Activated CD4-positive, alpha-beta T cell treated with anti-CD3 and anti-CD28 coated beads, Interleukin-2, amount 50 U/mL, for 1 hour (primary cell): ENCODE measurements at places on chromosomes 1 and 21.
A peak's percentile ranks its signal among the peaks of the same experiment; 100 is the strongest.

- DNase-seq = no peak
Observed at GRCh38 chr21:17793246-17794123, 25.7 kb downstream of the C21orf91 start.

DNA sequence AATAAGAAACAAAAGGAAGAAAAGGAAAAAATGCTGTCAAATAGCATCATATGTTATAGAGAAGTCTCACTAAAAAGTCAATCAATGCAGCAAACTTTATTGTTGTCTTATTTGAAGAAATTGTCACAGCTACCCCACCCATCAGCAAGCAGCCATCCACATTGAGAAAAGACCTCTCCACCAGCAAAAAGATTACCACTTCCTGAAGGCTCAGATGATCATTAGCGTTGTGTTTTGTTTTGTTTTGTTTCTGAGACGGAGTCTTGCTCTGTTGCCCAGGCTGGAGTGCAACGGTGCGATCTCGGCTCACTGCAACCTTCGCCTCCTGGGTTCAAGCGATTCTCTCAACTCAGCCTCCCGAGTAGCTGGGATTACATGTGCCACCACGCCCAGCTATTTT lies 29.0 kb downstream of the ATP2B4 start:
- DNase-seq = no peak

GRCh38 chr1:32112806-32113375 lies 5.0 kb downstream of the KPNA6 start:
- DNase-seq = no peak

GRCh38 chr1:237358555-237358954 lies 316.6 kb downstream of the RYR2 start:
- DNase-seq = no peak

GRCh38 chr1:199774433-199775089 lies 252.9 kb upstream of the NR5A2 start:
- no peak for DNase-seq

DNA sequence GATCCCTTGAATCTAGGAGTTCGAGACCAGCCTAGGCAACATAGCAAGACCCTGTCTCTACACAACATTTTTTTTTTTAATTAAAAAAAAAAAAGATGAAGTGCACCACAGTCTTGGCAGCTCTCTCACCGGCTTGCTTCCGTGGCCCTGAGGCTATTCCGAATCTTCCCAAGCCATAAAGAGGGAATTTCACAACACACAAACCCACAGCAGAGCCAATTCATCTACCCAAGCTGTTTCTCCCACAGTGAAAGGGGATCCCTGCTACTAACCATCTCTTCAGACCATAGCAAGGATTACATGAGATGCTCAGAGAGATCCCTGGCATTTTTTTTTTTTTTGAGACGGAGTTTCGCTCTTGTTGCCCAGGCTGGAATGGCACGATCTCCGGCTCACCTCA lies 8.3 kb upstream of the CHD5 start:
- no peak for DNase-seq

- no peak for DNase-seq
Observed at GRCh38 chr1:221605569-221605968, 136.3 kb downstream of the DUSP10 start.

GRCh38 chr1:28035420-28035819 lies 53.0 kb downstream of the EYA3 start:
- no peak for DNase-seq

GRCh38 chr1:115228191-115228590 lies 109.9 kb downstream of the NGF start:
- no peak for DNase-seq

DNA sequence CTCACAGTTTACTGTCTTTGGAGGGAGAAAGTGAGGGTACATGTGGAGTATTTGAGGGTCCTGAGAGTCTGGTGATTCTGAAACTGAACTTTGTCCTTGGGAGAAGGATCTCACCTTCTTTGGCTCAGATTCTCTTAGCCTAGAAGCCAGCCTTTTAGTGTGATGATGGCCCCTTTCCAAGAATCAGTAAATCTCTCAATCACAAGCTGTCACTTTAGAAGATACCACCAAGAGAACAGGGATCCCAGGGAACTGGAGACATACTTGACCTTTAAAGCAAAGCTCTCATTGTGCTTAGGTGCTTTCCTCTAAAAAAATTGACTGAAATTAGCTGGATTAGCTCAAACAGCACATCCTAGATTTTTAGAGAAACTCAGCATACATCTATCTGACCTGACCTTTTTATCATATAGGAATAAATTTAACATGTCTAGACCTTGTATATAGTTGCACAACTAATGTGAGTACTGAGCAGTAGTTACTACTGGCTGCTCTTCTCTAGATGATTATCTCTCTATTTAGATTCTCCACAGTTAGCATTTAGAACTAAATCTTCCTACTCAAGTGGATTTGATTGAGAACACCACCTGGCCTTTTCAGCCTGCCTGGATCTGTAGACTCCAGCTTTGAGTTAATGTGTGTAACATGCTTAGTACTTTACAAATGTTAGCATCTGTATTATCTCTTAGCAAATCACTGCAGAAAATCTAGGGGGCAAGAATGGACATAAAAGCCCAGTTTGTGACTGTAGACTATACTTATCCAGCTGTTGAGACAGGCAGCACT lies 157.7 kb downstream of the MAST2 start:
- DNase-seq = no peak

- DNase-seq = no peak
Observed at GRCh38 chr1:244749230-244750016, 86.0 kb upstream of the COX20 start.

DNA sequence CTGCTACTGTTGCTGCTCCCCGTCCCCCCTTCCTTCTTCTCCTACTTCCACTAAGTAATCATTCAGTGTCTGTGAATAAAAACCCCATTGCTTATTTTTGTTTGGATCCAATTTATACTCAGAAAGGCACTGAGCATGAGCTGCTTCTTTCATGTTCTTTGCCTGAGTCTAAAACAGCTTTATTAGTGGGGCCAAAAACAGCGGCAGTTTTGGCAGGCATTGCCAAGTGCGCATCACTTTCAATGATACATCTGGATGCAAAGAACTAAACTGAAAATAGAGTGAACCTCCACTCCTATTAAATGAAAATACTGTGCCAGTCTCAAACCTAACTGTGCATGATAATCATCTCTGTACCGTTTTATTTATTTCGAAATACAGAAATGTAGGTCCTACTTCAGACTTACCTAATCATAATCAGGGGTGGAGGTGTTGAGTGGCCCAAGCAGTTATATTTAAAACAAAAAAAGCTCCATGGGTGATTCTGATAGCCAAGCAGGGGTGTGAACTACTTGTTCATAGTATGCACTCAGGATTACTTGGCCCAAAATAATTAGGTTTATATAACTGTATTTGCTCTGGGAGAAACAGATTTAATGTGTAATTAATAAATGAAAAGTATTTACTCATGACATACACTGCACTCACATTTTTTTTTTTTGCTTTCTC lies 48.4 kb downstream of the NEK7 start:
- no peak for DNase-seq

- no peak for DNase-seq
Observed at GRCh38 chr1:94044290-94044790, 76.6 kb downstream of the ABCA4 start.

GRCh38 chr1:183589874-183590243 lies 400 bp downstream of the NCF2 start:
- no peak for DNase-seq

DNA sequence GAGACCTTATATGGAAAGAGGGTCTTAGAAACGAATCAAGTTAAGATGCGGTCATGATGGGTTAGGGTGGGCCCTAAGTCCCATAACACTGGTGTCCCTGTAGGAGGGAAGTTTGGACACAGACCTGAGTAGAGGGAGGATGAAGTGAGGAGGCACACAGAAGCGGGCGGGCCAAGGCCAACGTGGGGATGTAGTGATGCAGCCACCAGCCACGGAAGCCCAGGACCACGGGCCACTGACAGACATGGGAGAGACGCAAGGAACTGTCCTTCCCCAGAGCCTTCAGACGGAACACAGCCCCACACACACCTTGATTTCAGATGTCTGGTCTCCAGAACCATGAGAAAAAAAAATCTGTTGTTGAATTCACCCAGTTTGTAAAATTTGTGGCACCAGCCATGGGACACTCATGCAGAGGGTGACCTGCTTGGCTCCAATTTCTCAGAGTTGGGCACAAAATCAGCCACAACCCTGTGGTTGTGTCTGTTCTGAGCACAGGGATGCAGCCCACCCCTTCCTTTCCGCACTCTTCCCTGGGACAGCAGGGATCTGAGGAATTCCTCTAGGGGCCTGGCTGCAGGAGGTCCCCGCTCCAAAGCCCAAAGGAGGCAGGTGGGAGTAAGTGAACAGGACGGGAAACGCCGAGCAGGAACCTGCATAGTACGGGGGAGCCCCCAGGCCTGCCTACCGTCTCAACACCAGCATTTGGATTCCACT lies 61.1 kb downstream of the RIPK4 start:
- no peak for DNase-seq

DNA sequence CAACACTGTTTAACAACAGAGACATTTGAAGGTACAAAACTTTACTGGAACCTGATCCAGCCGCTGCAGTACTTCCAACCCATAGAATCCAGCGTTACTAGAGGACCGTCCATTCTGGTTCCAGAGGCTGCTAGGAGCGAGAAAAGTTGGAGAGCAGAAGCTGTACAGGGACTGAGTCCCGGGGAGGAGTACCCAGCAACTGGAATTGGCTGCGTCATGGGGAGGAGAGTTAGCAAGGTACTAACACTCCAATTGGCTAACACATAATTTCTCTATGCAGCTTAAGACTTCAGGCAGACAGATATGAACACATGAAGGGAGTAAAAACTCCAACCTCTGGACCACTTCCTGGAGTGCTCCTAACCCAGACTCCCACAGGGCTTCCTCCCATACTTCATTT lies 2.1 kb upstream of the QSOX1 start:
- DNase-seq = no peak

DNA sequence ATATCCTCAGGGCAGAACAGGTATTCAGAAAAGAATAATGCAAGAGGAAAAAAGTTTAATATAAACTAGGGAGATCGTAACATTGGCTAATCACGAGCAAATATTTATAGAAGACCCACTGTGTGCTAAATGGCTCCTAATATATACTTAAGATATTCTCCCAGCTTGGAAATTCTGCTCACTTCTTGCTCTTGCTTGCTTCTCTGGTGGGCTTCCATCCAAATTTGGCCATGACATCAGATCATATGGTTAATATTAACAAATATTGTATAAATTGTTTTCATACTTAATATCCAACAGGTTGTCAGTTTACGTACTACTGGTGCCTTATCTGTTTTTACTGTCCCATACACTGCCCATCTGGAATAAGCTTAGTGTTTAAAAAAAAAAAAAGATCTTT lies 1.1 kb downstream of the COX20 start:
- DNase-seq = no peak

GRCh38 chr1:211581526-211581925 lies 2.6 kb upstream of the SLC30A1 start:
- DNase-seq = no peak

DNA sequence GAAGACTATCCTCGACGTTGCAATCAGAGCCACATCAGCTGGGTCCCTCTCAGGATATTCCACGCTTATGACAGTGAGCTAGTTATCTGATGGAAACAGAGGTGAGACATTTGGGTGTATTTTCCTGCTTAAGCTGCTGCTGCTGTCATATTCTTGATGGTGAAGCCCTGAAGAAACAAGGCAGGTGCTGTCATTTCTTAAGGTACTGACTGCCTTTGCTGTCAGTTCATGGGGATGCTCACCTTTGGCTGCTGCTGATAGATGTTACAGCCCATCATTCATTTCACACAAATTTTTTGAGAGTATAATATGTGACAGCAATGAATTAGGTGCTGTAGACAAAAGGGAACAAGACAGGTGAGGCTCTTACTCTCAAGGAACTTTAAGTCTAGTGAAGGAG lies 577.4 kb downstream of the LMO4 start:
- DNase-seq = no peak

DNA sequence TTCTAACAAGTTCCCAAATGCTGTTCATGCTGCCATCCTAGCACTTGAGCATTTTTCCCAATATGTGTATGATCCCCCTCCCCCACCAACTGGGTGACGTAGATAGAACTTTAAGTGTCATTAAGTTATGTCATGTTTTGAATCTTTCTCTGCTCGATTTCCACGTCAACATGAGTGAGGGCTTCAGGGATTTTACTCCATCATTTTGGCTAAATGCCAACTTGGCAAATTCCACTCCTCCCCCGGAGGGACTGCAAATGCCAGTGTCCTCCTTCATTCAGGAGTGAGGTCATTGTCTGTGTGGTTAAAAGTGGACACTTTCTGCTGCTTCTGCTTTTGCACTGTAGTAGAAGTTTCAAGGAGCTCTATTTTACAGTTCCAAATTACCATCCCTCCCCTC lies 201.7 kb downstream of the FGGY start:
- no peak for DNase-seq

GRCh38 chr1:150974580-150975478 lies at the start of gene CERS2:
CERS2 (minus strand) TSS chr1:150974835; CDS start chr1:150969090, 5,745 bp downstream.
- peak; percentile 76 for DNase-seq

DNA sequence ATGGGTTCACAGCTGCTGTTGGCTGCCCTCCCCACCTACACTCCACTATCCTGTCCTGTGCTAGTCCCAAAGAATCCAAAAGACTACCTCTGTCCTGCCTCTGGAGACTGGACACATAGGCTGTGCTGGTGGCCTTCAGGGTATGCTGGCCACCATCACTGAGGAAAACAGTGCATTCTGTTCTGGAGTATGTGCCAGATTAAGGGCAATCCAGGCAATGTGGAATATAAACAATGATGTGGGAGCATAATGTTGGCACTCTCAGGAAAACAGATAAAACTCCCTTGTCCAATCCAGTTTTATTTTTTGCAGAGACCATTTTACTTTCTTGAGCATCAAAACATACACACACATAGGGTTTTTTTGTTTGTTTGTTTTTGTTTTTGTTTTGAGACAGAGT lies 94.3 kb downstream of the GLUL start:
- DNase-seq = no peak

- DNase-seq = no peak
Observed at GRCh38 chr1:48205522-48205921, 17.0 kb upstream of the SLC5A9 start.

- no peak for DNase-seq
Observed at GRCh38 chr1:79100385-79100784, 93.9 kb upstream of the ADGRL4 start.

DNA sequence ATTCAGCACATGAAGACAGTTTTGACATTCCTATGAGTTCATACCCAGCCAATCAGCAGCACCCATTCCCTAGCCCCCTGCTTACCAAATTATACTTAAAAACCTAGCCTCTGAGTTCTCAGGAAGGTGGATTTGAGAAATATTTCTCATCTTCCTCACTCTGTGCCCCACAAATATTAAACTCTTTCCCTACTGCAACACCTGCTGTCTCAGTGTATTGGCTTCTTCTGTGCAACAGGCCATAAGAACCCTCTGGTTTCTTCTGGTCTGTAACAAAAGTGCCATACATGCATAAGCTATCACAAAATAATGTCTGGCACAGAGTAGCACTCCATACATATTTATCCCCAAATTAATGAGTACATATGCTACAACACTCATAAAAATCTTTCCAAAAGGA lies 387.4 kb upstream of the CAMK1G start:
- DNase-seq = no peak

GRCh38 chr1:222828939-222829338 lies 14.1 kb downstream of the DISP1 start:
- DNase-seq = no peak
